ENCODE measurements at places on chromosomes 2 and 18. TPM values are rescaled to one million over a fixed set of nuclear protein-coding genes. Genes with fewer than 3 reads are reported as not detected.

EIF4E2 gene
- total RNA-seq, result 49.1 TPM

HYCC2 gene
- 34.2 TPM for total RNA-seq

MYO5B gene
- total RNA-seq, result 46.2 TPM

CPO gene
- not detected for total RNA-seq

RAX gene
- total RNA-seq, result not detected

DNA sequence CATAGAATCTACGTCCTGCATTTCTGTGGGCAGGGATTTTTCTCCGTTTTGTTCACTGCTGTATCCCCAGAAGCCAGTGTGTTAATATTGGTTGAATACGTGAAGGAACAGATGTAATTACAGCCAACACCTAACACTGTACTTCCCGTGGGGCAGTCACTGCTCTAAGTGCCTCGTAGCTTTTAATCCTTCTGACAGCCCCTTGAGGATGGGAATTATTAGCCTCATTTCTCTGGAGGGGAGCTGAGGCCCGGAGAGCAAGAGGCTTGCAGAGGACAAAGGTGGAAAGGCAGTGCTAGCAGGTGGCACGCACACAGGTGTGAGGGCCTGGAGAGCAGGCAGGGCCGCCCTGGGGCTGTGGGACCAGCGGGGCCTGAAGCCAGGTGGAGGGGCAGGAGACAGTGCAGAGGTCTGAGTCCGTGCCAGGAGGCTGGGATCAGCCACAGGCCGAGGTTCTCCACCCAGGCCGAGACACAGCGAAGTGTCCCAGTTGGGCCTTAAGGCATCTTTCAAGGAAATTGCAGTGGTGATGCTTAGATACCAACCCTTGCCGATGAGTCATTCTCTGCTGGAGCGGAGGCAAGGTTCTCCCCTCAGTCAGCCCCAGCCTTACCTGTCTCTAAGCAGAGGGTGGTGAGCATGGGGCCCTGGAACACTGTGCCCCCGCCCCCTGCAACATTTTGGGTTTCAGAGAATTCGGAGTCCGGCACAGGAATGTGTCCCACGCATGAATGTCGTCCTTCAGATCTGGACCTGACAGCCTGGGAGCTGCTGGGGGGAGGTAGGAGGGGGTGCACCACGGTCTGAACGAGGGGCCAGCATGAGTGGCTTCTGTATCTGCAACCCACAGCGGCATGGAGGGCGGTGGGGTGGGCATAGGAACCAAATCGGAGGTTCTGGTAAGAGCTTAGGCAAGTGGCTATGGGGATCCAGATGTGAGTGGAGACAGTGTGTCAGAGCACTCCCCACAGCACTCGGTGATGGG lies 122.6 kb downstream of the GBX2 start:
- no peak for DNase-seq

- no peak for DNase-seq
Observed at GRCh38 chr18:57231864-57232263, 85.0 kb downstream of the BOD1L2 start.

DNA sequence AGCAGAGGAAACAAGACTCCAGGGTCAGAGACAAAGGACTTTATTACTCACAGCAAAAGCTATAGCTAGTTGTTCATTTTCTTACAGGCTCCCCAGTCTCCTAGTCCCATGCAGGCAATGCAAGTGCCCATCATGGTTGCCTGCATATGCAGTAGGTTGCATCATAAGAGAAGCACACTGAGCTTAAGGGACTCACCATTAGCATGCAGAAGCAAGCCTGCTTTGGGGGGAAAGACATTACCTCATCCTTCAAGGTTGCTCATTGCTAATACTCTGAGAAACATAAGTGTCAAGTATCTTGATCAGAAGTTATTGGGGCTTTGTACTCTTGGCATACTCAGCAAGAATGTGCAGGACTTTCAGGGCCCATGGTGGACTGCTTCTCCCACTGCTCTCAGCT lies 114.6 kb upstream of the CCDC68 start:
- DNase-seq, result no peak

Data from ureter (tissue), 1 donor.